Nucleus accumbens (tissue), 56 donors: ENCODE measurements at places on chromosomes 3 and 15.

DNA sequence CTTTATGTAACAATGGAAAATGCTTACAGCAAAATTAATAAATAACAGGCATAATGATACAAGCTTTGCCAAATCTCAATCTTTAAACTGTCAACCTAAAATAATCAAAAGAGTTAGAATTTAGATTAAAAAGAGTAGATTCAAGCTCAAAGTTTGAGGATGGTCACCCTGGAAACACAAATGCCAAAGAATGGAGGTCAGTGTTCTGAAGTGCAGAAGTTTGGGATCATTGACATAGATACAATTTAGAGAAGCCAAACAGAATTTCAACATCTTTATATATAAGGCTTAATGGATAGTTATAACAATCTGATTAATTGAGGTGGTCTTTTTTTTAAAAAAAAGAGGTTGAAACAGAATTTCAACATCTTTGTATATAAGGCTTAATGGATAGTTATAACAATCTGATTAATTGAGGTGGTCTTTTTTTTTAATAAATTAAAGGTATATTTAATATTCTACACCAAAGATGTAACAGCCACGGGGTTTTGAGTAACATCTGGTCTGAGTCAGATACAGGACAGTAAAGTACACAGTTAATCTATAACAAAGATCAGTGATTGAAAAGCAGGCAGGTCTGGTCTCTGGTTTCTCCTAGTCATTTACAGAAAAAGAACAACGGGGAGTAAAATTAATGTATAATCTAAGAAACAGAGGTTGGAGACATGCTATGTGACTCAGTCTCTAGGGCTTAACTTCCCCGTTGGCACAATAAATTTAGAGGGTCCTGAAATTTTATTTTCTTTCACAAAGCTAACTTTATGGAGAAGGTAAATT lies 490.7 kb downstream of the GBE1 start:
- no peak for DNase-seq

DNA sequence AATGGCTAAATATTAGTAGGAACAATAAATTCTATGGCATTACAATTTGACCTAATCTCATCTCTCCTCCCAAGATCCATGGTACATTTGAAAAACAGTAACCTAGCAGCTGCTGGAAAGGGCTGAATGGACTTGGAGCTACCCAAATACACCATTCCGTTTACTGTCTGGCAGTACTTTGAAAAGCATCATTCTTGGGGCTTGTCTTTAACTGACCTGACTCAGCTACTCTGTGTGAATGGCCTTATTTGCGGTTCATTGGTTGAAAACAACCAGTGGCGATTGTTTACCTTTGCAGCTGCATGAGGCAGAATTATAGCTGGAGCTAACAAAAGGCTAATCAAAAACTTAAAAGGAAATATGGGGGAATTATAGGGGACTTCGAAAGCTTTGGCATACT lies 311.2 kb upstream of the MCTP2 start:
- no peak for DNase-seq

DNA sequence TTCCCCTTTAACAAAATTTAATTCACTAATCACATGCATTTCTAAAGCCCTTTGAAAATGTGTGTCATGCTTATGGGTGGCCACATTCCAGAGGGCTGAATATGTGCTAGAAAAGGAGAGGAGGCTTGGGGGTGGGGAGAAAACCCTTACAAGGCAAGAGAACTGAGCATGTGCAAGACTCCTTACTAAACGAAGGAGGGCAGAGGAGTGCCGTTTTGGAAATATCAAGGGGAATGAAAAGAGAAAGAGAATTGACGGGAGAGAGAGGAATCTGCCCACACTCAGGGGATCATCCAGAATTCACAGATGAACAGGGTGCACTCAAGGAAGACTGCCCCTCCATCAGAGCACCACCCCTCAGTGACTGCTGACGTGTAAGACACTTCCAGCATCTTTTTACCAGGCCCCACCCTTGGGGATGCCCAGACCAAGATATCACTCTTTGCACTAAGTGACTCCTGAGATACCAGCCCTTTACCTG lies 37.9 kb upstream of the TSC22D2 start:
- peak; percentile 52 for DNase-seq

DNA sequence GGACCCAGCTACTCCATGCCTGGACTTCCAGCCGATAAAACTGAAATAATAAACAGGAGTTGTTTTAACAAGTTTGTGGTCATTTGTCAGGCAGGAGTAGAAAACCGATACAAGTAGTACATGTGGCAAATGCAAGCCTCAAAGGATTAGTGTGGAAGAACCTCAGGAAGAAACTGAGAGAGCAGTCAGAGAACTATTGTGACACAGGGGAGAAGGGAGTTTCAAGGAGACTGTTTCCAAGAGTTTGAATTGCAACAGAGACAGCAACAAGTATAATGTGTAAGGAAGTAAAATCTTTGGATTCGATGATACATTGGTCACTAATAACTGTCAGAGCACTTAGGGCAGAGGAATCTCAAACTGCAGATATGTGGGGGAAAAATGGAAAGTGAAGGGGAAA lies 450.6 kb upstream of the ARHGEF26 start:
- no peak for DNase-seq

DNA sequence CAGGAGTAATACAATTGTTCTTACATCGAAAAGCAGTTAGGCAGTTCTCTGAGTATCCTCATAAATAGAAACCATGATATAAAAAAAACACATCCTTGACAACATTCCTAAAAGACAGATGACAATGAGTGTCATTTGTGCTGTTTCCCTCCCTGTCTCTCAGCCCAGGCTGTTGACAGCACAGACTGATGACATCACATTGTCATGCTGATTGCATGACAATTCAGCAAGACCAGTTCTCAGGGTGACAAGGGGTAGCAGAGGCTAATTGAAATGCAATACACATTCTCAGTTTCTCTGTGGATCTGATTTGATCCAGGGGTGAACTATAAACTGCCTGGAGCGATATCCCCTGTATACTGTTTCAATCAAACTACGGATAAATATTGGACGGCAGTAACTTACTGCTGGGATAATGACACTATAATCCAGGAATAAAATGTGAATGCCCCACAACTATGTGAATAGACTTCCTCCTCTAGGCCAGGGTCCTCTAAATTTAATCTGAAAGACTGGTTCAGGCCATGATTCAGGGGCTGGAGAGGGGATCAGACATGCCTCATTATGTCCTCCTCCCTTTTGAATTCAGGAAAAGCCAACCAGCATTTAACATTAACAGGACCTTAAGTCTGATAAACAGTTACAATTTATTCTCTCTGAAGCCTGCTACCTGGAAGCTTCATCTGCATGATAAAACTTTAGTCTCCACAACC lies 16.7 kb upstream of the EIF1B start:
- DNase-seq: no peak

DNA sequence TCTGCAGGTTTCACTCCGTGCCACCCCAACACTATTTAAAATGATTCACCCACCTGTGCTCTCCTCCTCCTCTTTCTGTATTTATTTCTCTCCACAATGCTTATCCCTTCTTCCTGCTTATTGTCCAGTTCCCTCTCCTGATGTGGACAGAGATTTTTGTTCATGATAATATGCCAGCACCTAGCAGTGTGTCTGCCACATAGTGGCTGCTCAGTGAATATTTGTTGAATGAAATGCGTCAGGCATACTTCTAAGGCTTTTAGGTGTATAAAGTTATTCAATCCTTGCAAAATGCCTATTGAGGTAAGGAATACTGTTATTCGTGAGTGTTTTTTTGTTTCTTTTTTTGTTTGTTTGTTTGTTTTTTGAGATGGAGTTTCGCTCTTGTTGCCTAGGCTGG lies 67.5 kb upstream of the MME start:
- no peak for DNase-seq

DNA sequence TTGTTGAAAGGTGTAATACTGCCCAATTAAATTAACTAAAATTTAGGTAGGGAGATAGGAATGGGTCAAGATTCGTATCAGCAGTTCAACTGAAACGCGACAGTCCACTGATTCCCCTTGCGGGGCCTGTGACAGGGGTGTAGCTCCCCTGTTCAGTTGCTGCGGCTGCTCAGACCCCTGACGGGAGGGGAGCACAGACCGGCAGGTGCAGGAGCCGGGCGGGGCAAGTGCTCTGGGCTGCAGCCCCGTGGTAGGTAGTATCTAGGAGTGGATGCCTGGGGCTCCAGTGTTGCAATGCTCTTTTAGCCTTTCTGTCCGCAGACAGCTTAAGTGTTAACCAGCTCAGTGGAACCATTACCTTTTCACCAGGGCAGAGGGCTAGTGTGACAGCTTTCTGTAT lies 164.9 kb downstream of the ROBO2 start:
- DNase-seq: no peak

- DNase-seq: no peak
Measured at GRCh38 chr15:77581896-77582569, 50.7 kb downstream of the LINGO1 start.

GRCh38 chr3:183653209-183654064 lies 18.0 kb downstream of the KLHL24 start:
- DNase-seq: no peak

- DNase-seq: no peak
Measured at GRCh38 chr3:159480046-159480445, 508.6 kb upstream of the IL12A start.

DNA sequence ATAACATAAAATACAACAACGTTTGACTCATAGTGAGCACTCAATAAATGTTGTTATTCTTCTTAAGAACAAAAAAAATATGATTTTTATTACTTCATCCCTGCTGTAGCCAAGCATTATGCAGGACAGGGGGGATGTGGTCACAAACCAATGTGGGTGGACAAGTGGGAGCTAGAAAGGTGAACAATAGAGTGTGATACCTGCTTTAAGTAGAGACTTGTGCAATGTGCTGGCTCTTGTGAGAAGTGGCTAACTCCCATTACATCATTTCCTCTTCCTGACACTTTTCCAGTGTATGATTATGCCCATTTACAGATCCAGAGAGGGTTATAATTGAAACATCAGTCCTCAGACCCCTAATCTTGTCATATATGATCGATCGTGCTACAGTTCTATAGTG lies 193.6 kb downstream of the UBE2E2 start:
- DNase-seq: no peak

GRCh38 chr15:31439328-31439727 lies 112.7 kb downstream of the KLF13 start:
- DNase-seq: no peak

DNA sequence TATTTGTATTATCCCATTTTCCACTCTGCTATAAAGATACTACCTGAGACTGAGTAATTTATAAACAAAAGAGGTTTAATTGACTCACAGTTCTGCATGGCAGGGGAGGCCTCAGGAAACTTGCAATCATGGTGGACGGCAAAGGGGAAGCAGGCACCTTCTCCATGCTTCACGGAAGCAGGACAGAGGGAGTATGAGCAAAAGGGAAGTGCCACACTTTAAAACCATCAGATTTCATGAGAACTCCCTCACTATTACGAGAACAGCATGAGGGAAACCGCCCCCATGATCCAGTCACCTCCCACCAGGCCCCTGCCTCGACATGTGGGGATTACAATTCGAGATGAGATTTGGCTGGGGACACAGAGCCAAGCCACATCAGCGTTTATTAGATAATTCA lies 172.8 kb downstream of the NR2F2 start:
- DNase-seq: no peak

- no peak for DNase-seq
Measured at GRCh38 chr15:40584191-40584590, 9.9 kb upstream of the KNL1 start.

- no peak for DNase-seq
Measured at GRCh38 chr3:82641701-82642100, 880.3 kb upstream of the GBE1 start.

DNA sequence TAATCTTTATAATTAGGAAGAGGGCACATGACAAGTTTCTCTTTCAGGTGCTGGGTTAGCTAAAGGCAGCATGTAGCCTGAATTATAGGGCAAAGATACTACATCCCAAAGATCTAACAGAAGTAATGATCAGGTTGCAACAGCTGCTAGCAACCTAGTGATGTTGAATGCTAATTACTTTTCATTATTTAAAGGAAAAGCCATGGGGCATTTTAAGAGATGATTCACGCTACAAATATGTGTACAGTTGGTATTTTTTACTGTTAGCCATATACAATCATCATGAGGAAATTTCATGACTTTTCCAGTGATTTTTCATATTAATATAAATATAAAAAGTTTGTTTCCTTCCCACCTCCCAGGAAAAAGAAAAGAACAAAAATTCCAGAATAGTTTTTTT lies 43.0 kb downstream of the NEK10 start:
- no peak for DNase-seq

DNA sequence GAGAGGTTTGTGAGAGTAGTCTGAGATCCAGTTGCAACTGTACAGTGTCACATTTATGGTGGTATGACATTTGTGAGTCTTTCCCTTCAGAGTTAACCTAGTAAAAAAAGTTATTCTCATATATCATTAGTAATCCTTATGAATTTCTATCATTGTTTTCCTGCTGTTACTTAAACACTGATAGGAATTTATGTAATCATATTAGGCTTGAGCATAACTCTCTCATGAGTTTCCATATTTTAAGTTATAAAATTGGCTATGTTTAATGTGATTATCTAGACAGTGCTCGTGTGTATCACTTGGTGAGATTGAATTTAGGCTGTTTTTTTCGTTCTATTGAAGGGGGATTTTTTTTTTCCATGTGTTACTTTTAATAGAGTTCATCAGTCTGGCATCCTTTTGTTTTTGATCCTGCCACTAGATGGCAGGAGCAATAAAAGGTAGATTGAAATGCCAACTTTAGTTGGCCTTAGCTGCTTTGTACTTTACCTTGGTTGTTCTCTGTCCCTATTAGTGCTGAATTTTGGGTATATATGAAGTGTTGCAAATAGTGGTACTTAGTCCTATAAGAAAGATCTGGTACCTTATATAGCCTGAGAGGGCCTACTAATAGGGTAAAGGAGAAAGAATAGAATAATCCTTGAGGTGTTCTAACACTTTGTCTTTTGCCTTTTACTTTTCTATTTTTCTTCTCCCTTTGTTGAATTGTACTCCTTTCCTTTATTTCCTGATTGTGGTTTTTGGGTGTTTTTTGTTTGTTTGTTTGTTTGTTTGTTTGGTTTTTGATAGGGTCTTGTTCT lies 17.9 kb downstream of the STT3B start:
- no peak for DNase-seq

- no peak for DNase-seq
Measured at GRCh38 chr3:21672303-21672702, 78.7 kb downstream of the ZNF385D start.

- no peak for DNase-seq
Measured at GRCh38 chr3:30687930-30688570, 81.6 kb downstream of the TGFBR2 start.

GRCh38 chr15:54374184-54374952 lies 396.1 kb downstream of the UNC13C start:
- DNase-seq: no peak
